ENCODE measurements at places on chromosomes 13 and 19.

DNA sequence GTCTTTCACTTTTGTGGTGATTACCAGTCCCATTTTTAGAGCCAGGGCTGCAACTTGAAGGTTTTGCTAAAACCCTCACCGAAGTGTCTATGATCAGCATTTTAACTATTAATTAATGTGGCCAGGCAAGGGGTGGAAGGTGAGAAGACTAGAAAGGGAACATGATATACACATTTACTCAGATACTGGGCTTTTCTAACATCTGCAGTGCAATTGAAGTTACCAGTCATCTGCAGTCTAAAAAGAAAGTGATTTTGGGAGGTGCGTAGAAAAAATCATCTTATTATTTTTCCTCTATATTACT, 481 bp downstream of the ALOX5AP start:
- DNase-seq, result no peak

GRCh38 chr13:43074824-43075510, 51.6 kb downstream of the DNAJC15 start:
- DNase-seq, result no peak

DNA sequence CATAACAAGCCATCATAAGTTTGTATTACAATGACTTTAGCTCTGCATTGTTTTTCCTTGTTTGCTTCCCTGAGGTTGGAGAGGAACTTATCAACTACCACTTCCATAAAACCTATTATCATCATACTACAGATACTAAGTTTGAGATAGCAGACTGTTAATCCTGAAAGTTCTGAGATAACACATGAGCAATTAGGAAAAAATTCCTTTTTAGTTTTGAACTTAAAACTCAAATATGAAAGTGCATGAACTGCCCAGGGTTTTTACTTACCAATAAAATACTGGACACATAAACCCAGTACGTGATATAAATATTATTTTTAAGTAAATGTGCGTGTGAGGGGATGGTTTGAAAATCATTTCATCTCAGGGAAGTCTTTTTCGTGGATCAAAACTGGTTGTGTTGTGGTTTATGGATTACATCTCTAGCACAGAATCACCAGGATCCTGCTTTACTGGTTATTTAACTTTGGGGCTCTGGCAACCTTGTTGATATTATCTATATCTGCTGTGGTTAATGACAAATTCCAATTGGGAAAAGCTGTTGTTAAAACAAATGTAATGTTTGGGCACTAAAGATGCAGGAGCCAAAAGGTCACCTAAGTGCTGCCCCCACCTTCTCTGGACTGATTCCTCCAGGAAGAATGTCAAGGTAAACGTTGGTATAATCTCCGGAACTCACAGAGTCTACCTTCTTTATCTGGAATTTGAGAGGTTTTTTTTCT, 12.4 kb downstream of the CDX2 start:
- DNase-seq, result no peak

GRCh38 chr19:15425321-15425950, 6.6 kb upstream of the AKAP8L start:
- DNase-seq, result no peak

- DNase-seq, result no peak
Measured at GRCh38 chr13:91346062-91346461, 1.4 kb upstream of the MIR17HG start.

- DNase-seq, result no peak
Measured at GRCh38 chr19:53812335-53812734, 11.8 kb downstream of the NLRP12 start.

- no peak for DNase-seq
Measured at GRCh38 chr13:114118086-114118485, 14.3 kb downstream of the RASA3 start.

DNA sequence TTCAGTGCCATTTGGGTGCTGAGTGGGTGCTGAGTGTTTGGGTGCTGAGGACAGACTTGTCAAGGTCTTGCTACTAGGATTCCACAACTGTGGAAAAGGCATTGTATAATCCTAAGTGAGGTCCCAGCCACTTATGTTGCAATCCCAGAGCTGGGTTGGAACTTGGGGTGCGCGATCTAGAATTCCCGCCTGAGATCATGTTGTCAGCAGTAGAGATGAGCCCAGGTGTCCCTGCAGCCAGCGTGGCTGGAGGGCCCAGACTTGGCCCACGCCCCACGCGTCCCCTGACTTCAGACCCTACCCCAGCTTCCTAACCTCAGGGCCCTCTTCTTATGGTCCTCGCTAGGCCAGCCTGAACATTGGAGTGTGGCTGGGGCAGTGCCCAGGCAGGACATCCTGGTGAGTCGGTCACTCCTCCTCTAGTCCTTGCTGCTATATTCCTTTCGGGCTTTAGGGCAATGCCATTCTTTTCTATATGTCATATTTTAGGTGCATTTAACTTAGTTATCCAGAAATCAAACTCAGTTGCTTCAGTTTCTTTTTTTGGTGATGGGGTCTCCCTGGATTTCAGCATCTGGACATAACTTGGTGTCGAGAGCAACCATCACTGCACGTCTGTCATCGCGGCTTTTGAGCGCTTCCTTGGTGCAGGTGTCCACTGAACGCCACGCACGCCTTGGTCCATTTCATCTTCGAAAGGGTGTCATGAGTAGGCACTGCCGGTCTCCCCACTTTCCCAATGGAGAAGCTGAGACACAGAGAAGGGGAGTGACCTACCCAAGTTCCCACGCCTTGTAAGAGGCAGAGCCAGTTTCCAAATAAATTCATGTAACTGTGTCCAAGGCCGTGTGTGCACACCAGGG, 46.4 kb upstream of the F7 start:
- DNase-seq, result no peak

DNA sequence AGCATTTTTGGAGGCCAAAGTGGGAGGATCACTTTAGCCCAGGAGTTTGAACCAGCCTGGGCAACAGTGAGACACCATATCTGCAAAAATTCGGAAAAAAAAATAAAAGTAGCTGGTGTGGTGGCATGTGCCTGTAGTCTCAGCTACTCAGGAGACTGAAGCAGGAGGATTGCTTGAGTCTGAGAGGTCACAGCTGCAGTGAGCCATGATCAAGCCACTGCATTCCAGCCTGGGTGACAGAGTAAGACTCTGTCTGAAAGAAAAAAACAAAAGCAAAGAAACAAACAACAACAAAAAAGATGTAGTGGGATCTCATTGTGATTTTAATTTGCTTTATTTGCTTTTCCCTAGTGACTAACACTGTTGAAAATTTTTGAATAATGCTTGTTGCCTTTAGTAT, 394.7 kb upstream of the KLHL1 start:
- no peak for DNase-seq

- no peak for DNase-seq
Measured at GRCh38 chr19:6716610-6716970, 3.9 kb downstream of the C3 start.

- no peak for DNase-seq
Measured at GRCh38 chr19:2719920-2720776, 1.0 kb downstream of the DIRAS1 start.

- no peak for DNase-seq
Measured at GRCh38 chr19:45146741-45147205, 14.0 kb downstream of the NKPD1 start.

- no peak for DNase-seq
Measured at GRCh38 chr19:33781996-33782395, 14.7 kb upstream of the KCTD15 start.

DNA sequence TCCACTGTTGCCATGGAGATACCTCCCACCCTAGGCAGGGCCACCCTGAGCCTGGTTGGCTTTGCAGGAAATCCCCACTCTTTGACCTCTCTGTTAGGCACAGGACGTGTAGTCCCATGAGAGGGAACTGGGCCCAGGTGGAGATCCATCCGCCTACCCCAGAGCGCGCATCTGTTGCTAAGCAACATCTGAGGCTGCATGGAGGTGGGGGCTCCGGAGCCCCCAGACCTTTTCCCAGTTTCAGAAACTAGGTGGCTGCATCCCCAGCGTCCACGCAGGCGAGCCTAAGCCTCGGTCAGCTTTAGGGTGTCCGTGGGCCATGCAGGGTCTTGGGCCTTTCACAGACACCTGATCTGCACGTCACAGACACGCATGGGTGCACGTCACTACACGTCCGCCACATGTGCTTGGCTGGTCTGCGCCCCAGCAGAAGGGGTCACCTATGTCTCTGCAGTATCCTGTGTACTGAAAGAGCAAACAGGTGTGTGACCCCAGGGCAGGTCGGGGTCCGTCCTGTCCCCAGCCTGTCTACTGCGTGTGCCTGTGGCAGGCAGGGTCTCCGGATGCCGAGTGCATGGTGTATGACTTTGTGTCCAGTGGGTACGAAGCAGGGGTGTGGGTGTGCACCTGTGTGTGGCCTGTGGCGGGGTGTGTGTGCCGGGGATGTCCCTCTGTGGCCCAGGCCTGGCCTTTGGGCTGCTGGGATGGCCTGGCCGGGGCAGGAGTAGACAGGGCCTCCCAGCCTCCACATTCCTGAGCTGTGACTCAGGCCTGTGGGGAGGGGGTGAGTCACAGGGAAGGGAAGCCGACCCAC, 4.1 kb upstream of the CIRBP start:
- no peak for DNase-seq

DNA sequence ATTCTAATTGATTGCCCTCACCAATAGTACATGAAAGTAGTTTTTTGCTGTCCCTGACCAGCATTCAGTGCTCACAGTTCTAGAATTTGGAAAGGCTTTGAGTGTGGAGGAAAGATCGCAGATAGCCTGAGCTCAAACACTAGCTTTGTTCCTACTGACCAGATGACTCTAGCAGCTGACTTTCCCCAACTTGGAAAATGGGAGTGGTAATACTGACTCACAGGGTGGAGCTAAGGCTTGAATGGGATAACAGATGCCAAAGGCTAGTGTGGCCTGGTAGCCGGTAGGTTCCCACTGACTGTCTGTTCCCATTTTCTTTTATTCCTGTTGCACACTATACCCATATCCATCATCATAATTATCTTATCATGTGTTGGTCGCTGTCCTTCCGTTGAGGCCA, 3.7 kb downstream of the ZSCAN22 start:
- no peak for DNase-seq

DNA sequence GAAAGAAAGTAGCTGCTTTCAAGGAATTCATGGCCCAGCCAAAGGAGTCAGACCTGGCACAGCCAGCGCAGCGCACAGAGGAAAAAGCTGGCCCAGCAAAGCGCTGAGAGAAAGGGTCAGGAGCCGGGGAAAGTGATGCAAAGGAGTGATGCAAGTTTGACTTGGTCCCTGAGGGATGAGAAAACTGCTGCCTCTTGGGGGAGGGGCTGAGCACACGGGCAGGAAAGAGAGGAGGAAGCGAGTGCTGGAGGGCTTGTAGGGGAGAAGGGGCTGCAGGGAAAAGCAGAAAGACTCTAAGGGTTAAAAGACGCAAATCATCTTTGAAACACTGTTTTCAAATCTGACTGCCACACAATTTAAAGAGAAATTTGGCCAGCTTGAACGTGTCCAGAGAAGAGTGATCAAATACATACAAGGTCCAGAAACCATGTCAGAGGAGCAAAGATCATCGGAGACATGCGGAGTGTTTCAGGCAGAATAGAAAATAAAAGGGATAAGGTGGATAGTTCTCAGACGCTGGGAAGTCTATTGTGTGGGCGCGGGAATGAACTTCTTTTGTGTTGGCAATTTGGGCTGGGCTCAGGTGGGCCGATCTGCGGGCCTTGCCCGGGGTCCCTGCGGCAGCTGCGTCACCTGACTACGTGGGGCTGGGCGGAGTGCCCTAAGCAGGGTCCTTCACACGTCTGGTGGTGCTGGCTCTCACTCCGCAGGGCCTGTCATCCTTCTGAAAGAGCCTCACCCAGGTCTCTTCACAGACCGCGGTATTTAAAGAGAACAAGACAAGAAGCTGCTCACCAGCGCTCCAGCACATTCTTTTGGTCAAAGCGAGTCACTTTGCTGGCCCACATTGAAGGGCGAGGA, 18.1 kb downstream of the N4BP2L1 start:
- DNase-seq, result no peak

DNA sequence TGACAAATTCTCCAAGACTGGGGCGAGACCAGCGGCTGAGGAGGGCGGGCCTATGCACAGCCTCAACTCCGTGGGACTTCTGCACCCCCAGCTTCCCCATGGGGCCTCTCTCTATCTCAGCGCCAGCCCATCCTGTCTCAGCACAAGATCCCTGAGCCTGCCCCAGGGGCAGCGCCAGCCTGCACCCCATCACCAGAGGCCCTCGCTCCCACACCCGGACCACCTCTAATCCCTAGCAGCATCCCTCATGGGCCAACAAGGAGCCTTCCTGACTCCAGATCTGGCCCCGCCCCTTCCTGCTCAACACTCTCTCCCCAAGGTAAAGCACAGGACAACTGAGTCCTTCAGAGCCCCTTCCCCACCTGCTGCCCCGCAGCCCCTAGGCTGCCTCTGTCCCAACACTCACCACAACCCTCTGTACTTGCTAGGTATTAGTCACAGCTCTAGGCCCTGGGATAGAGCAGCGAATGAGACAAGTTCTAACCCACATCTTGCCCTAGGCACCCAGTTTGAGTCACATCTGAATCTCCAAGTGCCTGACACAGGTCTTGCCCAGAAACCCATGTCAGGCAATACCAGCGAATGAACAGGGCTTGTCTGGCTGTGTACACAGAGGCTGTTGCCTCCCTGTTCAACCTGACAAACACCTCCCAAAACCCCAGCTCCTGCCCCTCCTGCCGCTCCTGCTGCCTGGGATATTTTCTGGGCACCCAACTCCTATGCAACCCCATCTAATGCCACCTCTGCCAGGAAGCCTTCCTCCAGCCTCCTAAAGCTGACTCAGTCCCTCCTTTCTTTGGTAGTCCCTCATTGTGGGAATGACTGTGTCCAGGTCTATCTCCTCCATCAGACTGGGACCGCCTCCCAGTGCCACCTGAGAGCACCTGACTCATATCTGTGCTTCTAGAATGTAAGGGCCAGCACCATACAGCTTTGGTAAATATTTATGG, 18.6 kb downstream of the GRIK5 start:
- no peak for DNase-seq

GRCh38 chr13:49927755-49928154, 8.4 kb downstream of the SPRYD7 start:
- DNase-seq, result no peak

- DNase-seq, result no peak
Measured at GRCh38 chr13:75255653-75256052, 226.3 kb downstream of the TBC1D4 start.

DNA sequence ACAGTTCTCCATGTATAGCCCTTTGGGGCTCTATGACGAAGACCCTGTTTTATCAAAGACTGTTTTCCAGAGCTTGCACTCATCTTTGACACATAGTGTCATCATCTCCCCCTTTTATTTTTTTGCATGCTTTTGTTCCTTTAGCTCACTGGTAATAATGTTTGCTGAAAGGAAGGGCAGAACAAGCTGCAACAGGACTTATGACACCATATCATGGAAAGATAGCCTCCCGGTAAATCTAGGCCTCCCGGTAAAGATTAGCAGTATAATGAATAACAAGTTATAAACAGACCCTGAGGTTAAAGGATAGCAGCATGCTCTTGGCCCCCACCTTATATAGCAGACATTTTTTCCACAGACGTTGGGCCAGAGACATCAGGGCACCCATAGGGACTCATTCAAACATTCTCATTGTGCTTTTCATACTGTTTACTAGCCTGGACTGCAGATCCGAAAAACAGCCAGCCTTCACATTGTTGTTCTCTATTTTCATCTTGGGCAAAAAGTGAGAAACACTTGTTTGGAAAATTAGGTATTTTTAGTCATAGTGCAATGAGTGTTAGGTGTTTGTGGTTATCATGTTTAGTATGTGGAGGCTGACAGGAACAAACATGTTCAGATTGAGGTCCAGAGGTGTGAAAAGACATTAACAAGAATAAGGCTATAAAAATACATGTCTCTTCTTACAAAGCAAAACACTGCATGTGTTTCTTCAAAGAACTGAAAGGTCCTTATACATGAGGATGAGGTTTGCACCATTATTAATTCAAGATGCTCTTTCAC, 136.9 kb upstream of the SPRY2 start:
- no peak for DNase-seq

- no peak for DNase-seq
Measured at GRCh38 chr13:33751151-33751550, 66.8 kb upstream of the RFC3 start.

GRCh38 chr19:18349524-18350128, 9.2 kb downstream of the PGPEP1 start:
- DNase-seq, result no peak

Data from stimulated activated CD4-positive, alpha-beta T cell treated with anti-CD3 and anti-CD28 coated beads, Interleukin-1b, Interleukin-23, amount 100 ng/mL, for 1 hour (primary cell).